GM12865 (cell line): ENCODE measurements at places on chromosomes 6 and 20.

GRCh38 chr6:84508334-84508733 is 256.1 kb downstream of the TBX18 start:
- DNase-seq, result no peak

DNA sequence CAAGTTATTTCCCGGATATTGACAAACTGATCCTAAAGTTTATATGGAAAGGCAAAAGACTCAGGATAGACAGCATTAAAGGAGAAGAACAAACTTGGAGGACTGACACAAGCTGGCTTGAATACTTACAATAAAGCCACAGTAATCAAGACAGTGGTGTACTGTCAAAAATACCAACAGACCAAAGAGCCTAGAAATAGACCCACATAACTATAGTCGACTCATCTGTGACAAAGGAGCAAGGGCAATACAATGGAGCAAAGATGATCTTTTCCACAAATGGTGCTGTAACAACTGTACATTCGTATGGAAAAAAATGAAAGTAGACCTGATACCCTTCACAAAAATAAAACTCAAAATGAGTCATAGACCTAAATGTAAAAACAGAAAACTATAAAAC is 46.0 kb downstream of the ABHD12 start:
- DNase-seq, result no peak

- DNase-seq, result no peak
These were observed 136.4 kb upstream of the PTPN1 start for GRCh38 chr20:50373674-50374286.

GRCh38 chr6:16840725-16841124 is 79.5 kb upstream of the ATXN1 start:
- peak; percentile 71 for DNase-seq

DNA sequence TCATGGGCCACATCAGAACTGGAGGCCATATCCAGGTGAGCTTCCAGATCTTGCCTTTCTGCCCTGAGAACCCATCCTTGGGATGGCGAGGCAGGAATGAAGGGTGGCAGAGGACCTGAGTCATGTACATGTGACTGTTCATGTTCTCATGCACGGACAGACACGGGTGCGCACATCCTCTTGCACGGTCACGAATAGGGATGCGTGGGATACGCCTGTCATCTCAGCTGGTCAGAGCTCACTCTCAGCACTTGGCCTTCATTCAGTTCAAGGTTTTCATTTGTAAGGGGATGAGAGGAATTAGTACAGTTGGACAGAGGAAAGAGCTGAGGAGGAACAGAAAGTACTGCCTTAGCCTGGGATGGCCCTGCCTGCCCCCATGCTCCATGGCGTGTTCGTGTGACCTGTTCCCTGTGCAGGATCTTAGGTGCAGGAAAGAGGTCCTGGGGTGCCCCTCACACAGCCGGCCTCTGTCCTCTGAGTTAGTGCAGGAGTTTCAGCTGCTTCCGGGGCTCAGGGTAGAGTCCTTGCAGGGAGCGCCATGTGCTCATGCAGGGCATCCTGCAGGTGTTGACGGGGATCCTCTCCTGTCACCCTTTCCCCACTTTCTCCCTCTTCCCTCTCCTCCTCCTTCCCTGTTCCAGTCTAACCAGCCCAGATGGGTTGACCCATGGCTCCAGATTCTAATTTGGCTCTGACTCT is 173.4 kb downstream of the DTNBP1 start:
- no peak for DNase-seq

- DNase-seq, result no peak
These were observed 41.0 kb upstream of the EMILIN3 start for GRCh38 chr20:41407607-41408006.

- peak; percentile 94 for DNase-seq
These were observed 92.4 kb downstream of the PRND start for GRCh38 chr20:4813863-4814695.

DNA sequence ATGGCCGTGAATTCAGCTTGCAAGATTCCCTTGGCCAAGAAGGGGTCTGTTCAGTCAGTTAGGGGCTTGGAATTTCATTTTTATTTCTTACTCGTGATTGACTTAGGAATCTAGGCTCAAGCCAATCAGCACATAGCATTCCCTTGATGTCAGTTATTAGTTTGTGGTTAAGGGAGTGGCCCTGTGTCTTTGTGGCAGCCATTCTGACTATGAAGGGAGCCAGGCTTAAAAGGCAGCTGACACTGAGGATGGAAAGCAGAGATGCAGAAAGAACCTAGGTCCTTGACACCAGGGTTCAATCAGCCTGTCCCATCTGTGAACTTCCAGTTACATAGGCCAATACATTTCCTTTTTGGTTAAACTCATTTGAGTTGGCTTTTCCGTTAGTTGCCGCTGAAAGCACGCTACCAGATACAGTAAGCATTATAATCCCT is 48.1 kb downstream of the MCUR1 start:
- DNase-seq, result no peak

DNA sequence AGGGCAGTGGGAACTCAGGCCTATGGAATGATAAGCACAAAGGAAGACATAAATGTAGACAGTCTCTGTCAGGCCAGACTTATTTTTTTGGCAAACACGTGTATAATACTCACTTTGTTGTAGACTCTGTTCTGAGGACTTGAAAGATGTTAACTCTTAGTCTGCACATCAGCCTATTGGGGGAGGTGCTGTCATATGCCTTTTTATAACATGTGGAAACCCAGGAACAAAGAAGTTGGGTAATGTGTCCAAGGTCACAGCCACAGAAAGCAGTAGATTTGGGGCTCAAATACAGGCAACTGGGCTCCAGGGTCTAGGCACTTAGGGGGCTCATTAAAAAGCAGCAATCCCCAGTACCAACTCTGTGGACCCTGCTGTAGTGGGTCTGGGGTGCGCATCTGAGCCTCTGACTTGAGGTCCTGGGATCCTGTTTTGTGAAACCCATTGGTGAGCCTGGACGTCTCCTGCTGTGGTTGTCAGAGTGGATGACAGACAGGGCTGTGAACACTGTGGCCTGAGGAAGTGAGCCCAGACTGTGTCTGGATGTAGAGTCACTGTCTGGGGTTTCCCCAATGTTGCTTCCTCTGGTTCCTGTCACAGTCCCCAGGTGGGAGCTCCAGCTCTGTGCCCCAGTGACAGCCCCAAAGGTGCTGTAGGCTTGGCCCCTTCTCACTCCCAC is 50.0 kb downstream of the CDH26 start:
- DNase-seq, result no peak

DNA sequence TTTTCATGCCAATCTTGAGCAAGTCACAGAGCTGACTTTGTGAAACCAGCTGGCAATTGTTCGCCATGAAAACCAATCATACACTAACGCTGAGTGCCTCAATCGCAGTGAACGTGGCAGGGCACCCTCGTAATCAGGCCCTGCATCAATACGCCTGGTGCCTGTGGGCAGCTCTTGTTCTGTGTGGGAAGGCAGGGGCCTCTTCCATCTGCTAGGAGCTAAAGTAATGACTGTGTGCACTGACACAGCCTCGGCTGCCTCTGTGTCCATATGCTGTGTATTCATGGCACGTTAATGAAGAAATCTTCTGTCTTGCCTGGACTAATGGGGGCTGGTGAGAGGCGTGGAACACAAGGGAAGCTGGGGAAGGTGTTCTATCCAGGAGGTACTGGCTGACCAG is 27.8 kb upstream of the SYNDIG1 start:
- no peak for DNase-seq

- no peak for DNase-seq
These were observed 40.8 kb downstream of the SMAP1 start for GRCh38 chr6:70708448-70708847.

DNA sequence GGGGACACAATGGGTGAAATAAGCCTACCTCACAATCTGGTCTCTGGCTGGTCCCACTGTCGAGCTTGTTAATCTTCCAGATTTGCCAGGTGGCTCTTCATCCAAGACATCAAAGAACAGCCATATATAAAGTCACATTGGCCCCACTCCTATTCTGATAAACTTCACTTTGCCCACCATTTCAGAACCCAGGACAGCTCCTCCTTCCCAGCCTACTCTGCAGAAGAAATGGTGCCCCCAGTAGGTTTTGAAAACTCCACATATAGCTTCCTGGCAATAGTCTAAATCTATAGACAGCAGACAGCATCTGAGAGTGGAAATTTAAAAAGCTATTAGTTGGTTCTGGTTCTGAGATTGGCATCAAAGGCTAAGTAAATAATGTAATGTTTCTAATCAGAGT is 143.1 kb upstream of the PCSK2 start:
- no peak for DNase-seq

GRCh38 chr6:81308577-81309279 is 443.8 kb downstream of the TENT5A start:
- no peak for DNase-seq

- peak; percentile 18 for DNase-seq
These were observed 20.7 kb upstream of the DCDC2 start for GRCh38 chr6:24378473-24379097.

- no peak for DNase-seq
These were observed 114.0 kb downstream of the PDSS2 start for GRCh38 chr6:107345393-107345792.

DNA sequence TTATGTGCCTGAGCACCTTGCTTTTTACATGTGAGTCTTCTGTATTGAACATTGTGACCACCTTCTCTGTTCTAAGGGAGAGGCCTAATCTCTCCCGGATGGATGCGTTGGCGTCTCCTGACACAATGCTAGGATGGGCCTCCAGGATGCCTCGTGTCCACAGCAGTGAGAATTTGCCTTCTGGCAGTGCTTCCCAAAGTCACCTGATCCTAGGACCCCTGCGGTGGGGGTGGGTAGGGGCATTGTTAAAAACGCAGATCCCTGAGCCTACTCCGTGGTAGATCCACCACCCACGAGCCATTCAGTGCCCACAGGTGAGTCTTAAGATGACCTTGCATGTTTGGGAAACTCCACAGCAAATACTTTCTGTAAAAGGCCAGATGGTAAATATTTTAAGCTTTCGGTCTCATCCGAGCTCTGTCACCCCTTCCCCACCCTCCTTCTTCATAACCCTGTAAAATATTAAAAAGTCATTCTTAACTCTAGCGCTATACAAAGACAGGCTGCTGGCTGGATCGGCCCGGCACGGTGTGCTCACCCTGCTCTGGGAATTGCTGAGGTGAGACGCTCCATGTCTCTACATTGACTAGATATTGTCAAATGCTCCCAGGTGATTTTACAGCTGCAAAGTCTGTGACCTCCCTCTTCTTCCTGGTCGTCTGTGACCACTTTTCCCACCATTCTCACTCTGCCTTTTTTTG is 106.7 kb upstream of the IYD start:
- no peak for DNase-seq

DNA sequence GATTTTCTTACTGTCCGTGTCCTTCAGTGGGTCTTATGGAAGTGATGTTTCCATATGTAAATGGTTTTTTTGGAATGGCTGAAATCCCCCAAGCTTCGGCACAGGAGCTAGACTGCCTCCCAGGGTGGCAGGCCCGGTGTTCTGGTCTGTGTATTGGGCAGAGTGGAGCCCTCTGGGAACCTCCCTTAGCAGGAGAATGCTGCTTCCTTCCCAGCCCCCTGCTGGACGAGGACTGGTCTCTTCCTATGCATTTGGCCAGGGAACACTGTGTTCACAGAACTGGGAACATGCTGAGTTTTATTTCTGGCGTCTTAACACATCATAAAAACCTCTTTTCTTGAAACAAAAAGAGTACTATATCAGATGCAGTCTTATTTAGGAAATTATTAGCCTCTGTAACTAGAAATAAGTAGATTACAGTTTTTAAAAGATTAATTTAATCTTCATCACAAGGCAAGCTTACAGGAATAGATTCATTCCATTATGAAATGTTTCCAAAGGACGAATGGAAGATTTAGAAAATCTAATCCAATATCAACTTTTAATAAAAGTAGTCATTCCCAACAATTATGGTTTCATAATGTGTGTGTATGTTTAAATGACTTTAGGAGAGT is 56.6 kb downstream of the SYTL3 start:
- DNase-seq, result no peak

DNA sequence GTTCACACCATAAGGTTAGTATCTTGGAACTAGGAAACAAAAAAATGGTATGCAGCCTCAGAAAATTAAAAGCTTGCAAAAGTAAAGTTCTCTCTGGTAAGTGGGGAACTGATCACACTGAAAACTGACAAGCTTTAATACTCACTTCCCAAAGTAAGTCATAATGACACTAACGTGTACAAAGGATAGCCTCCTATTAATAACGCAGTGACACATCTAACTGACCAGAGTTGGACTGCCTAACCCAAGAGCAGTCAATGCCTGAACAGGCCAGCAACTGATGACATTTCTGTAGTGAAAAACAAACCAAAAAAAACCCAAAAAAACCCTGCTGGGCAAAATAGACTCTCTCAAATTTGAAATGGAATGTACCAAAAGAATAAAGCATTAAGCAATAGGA is 30.7 kb downstream of the CHD6 start:
- peak; percentile 14 for DNase-seq

DNA sequence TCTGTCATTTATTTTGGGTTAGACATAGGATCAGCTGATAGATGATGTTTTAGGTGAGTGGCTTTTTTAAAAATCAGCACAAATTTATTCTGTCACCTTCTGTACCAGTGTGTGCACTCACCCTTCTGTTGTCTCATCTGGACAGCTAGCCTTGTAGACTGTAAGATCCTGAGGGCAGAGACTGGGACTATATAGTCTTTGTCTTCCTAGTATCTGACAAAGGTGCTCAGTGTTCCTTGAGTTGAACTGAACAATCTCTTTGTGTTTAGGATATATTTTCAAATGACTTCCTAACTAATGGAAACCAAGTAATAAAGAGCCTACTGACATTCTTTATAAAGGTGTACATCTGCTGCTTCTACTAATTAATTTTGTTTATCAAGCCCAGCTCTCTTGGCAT is 3.0 kb downstream of the DCBLD1 start:
- DNase-seq, result no peak

GRCh38 chr6:7131390-7131789 is 23.6 kb downstream of the RREB1 start:
- no peak for DNase-seq

DNA sequence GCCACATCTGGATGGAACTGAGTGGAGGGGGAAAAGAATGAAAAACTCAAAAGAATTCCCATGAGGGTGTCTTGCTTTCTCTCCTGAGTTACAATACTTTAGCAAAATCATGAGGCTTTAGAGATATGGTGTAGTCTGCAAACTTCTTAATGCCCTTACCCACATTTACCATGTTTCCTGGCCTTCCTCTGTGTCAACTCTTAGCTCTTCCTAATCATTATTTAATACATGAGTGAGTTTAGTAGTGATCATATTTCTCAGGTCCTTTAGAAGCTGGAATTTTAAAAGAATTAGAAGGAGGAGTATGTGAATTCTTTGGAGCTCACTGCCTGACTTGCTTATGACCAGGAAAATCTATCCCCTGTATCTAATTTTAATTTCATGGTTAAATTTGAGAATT is 39.0 kb downstream of the STX11 start:
- no peak for DNase-seq

GRCh38 chr20:11766961-11767360 is 150.7 kb upstream of the BTBD3 start:
- DNase-seq, result no peak

DNA sequence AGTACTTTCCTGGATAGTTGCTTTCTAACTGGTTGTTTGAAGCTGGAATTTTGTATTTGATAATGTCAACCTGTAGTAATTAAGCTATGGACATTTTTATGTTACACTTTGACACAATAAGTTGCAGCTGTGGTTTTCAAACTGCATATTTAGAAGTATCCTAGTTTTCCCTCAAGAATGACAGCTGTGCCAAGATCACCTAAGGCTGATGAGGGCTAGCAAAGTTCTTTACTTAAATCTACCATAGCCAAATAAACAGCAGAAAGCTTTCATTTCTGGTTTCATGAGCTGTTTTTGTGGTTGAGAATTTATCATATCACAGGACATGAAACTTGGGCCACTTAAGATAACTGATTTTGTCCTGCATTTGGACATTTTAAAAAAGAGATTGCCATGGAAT is 30.6 kb downstream of the FAM229B start:
- DNase-seq, result no peak

GRCh38 chr6:45586216-45587171 is 208.8 kb upstream of the SUPT3H start:
- peak; percentile 38 for DNase-seq
